Suprapubic skin (tissue), 4 donors: ENCODE measurements at places on chromosomes 13 and 19.

GRCh38 chr13:28751175-28751960 lies 32.6 kb upstream of the SLC46A3 start:
- no peak for DNase-seq
- H3K27me3 ChIP-seq = no peaks in the 10 kb centered on the region
- H3K27ac ChIP-seq = no peak overlapping the region
- H3K36me3 ChIP-seq = no peaks in the 10 kb centered on the region
- peaks cover 15% of the 10 kb centered on the region for H3K4me1 ChIP-seq

DNA sequence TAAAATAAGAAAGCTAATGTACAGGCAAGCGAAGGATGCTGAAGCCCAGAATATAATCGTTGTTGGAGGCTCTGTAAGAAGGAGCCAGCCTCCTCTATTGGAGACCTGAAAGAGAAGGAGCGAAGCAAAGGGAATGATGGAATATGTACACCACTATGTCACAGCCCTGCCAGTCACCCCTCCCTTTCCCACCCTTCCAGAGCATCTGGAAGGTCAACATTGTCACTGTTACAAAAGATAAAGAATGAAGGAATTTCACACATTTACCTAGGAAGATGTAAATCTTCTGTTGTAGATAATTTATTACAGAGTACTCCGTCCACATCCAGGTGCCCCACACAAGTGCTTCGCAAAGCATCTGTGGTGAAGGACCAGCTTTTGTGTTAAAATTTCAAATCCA lies 39.7 kb upstream of the SACS start:
- H3K36me3 ChIP-seq = no peaks in the 10 kb centered on the region
- no peaks in the 10 kb centered on the region for H3K27me3 ChIP-seq
- H3K4me3 ChIP-seq = no peak overlapping the region
- no peak overlapping the region for H3K27ac ChIP-seq
- no peak for DNase-seq
- peaks cover 12% of the 10 kb centered on the region for H3K4me1 ChIP-seq

- H3K27me3 ChIP-seq = peaks cover 7% of the 10 kb centered on the region
- no peak overlapping the region for H3K4me3 ChIP-seq
- H3K4me1 ChIP-seq = peaks cover 25% of the 10 kb centered on the region
- no peaks in the 10 kb centered on the region for H3K36me3 ChIP-seq
- H3K27ac ChIP-seq = peak overlapping the region; percentile 52
Observed at GRCh38 chr19:18967358-18968146, 26.5 kb upstream of the HOMER3 start.

DNA sequence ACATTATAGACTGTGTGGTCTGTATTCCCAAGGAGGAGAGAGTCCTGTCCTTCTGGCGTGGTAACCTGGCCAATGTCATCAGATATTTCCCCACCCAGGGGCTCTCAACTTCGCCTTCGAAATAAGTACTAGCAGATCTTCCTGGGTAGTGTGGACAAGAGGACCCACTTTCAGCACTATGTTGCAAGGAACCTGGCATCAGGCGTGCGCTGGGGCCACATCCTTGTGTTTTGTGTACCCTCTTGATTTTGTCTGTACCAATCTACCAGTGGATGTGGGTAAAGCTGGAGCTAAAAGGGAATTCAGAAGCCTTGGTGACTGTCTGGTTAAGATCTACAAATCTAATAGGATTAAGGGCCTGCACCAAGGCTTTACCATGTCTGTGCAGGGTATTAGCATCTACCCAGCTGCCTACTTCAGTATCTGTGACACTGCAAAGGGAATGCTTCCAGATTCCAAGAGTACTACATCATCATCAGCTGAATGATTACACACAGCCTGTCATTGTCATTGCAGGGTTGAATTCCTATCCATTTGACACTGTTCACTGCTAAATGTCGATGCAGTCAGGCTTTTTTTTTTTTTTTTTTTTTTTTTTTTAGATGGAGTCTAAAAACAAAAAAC lies 148.0 kb downstream of the PRR20E start:
- H3K36me3 ChIP-seq = no peaks in the 10 kb centered on the region
- no peak overlapping the region for H3K4me3 ChIP-seq
- DNase-seq = no peak
- no peaks in the 10 kb centered on the region for H3K27me3 ChIP-seq
- no peaks in the 10 kb centered on the region for H3K4me1 ChIP-seq
